ENCODE measurements at places on chromosomes 7 and 10. TPM values are rescaled to one million over a fixed set of nuclear protein-coding genes. Genes with fewer than 3 reads are reported as not detected.
A peak's percentile ranks its signal among the peaks of the same experiment; 100 is the strongest.

- DNase-seq, result no peak
Observed at GRCh38 chr7:111560773-111561653, 1.3 kb downstream of the IMMP2L start.

- no peak for DNase-seq
Observed at GRCh38 chr7:140646931-140647647, 6.5 kb upstream of the DENND2A start.

DNA sequence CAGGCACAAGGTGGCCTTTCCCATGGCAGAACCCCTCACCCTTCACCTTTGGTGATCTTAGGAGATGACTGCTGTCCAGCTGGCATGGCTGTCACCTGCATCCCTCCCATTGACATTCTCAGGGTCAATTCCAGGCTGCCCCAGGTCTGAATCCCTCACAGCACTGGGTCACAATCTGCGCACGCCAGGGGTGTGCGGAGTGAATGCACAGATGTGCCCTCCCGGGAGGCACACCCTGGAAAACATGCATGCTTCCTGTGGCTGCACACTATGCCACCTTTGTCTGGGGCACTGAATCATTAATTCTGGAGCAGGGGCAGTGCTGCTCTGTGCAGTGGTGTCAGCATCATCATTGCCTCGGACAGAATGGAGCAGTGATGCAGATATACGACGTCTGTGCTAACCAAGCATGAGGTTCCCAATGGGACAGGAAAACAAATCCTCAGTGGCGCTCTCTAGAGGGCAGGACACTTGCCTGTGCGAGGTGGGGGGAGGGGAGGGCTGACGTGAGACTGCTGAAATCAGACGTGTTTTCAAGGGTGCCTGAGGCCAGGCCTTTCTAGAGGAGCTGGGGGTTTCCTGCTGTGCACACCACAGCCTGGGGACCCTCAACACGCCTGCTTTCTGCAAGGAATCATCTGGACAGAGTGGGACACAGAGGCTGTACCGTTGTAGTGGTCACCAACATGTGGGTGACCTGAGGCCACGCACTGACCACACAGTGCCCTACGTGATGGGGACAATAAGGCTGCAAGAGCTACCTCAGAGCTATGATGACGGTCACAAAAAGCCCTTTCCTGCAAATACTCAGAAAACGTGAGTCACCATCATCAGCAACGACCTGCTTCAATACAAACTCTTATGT, 77.9 kb downstream of the HIPK2 start:
- no peak for DNase-seq

SDK1 gene
- 7.5 TPM for total RNA-seq

DNA sequence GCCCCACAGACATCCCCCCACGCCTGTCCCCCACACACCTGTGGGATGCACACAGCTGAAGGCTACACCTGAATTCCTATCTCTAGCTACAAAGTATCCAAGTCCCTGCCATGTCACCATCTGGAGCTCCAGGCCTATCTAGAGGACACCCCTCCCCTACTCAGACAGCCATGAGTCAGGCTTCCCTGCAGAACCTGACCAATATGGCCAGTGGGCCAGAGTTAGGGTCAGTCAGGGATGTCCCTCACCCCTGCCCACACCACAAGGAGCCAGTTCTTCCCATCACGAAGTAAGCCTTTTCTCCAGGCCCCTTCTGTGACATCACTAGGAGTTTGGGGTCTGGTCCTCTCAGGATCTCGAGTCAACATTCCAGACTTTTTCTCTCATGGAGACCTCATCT, 10.6 kb upstream of the SLC18A3 start:
- DNase-seq, result no peak

DNA sequence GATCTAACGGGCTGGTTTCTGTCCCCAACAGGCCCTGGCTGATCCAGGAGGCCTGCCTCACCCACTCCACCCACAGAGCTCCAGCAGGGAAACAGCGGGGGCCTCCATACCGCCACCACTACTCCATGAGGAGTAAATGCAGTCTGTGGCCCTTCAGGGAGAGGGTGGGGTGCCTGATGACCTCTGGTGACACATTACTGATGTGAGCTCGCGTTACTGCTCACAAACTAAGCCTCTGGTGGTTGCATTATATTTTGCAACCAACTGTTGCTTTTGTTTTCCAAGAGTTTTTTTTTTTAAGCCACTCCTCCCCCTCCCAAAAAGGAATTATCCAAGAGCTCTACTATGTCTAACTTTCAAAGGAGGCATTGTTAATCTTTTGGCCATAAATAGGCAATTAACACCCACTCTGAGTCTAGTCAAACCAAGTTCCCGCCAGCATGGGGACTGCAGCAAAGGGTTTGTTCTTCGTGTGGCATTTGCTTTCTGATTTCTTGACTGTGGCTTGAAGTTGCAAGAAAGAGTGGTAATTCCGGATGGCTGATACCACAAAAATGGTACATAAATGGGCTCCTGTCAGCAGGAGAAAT, 72.6 kb downstream of the FAM53B start:
- no peak for DNase-seq

GRCh38 chr7:88200789-88201188, 19.0 kb downstream of the SRI start:
- no peak for DNase-seq

DNA sequence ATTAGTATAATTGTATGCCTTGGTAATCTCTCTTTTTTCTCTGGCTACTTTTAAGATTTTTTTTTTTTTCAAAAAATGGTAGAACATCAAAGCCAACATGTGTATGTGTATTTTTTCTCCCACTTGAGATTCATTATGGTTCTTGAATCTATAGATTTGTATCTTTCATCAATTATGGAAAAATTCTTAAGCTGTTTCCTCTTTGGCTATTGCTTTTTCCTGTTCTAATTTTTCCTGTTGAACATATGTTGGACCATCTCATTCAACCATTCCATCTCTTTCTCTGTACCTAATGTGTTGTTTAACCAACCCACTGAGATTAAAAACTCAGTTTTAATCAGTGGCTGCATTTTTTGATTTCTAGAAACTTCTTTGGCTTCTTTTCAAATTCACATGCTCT, 107.2 kb downstream of the HECTD2 start:
- no peak for DNase-seq

DNA sequence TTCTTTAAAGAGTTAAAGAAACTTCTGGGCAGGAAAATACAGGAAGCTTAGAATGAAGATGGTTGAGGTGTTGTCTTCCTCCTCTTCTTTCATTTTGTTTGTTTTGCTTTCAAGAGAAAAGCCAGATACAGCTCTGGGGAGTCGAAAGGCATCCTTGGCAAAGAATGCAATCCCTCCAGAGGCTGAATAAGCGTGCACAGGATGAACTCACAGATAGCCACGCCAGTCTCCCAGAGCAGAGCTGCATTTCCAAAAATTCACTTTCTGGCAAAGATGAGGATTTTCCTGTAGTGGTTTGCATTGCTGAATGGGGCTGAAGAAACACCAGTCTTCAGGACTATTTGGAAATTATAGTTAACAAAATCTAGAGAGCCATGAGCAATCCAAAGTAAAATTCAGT, 336.4 kb downstream of the NRG3 start:
- DNase-seq, result no peak

DNA sequence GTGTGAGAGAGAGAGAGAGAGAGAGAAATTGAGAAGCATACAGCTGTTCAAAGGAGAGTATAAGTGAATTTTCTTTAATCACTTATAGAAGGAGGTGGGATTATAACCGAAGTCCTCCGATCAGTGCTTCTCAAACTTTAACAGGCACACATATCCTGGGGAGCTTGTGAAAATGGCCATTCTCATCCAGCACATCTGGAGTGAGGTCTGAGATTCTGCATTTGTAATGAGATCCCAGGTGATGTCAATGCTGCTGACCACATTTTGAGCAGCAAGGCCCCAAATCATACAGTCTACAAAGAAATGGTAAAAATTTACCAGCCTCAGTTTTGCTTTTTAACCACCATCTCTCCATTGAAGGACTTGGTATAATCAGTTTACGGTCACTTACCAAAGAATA, 219.0 kb downstream of the PTEN start:
- DNase-seq, result no peak

DNA sequence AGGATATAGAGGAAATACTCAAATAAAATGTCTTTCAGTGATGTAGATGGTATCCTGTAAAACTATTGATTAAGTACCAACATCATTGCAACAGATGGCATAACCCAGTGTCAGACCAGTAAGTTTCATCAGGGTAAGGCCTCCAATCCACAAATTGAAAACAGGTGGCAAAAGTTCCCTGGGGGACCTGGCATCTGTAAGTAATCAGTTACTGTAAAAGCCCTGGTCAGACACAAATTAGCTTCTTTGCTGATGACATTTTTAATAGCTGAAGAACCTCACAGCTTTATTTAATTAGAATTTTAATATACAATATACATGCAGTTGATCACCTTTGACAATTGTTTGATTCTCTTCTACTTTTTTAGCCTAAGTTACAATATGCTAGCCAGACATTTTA, 152.5 kb downstream of the PLXDC2 start:
- DNase-seq, result no peak

PLPP4 gene
- not detected for total RNA-seq

DNA sequence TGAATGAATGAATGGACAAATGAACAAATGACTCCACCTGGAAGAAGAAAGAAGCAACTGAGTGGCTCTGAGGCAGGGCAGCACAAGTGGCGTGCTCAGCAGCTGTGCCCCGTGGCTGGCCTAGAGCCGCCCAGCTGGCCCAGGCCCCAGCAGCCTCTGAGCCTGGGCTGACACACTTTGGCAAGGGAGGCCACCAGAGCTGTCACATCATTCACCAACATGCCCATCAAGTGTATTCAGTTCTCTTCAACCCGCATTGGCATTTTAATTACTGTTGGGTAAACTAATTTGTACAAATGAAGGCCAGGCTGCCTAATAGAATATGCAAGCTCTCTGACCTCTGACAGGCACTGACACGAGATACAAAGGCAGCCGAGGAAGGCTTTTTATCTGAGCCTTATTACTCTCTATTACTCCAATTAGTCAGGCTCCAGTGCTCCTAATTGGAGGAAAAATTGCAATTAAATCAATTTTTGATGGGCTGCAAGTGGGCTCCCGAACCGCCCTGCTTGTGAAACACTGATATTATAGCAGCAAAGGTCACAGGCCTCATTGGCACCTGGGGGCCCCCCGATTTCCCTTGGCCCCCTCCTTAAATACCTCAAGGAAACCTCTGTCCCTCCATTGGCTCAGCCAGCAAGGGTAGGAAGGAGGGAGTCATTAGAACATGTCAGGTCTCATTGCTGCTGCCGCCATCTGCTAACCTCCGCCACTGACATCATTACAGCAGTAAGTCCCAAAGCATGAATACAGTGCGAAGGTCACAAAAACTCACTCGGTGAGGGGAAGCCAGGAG, 41.9 kb downstream of the DPCD start:
- DNase-seq, result peak; percentile 59

GRCh38 chr7:157703131-157703530, 366.3 kb downstream of the DNAJB6 start:
- peak; percentile 86 for DNase-seq

DNA sequence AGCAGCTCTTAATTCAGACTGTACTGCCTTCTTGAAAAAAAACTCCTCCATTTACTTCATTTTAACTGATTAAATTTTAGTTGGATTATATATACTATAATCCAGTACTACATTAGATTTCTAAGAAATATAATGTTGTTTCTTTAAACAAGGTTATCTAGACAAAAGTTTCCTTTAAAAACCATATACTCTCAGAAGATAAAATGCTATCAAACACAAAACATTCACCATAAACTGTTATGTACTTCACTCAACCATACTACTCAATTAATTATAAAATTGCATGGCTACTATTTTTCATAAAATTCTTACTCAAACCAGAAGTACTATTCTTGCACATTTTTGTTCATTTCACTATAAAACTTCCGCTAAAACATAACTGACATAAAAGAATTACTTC, 12.7 kb downstream of the GPR22 start:
- no peak for DNase-seq

DNA sequence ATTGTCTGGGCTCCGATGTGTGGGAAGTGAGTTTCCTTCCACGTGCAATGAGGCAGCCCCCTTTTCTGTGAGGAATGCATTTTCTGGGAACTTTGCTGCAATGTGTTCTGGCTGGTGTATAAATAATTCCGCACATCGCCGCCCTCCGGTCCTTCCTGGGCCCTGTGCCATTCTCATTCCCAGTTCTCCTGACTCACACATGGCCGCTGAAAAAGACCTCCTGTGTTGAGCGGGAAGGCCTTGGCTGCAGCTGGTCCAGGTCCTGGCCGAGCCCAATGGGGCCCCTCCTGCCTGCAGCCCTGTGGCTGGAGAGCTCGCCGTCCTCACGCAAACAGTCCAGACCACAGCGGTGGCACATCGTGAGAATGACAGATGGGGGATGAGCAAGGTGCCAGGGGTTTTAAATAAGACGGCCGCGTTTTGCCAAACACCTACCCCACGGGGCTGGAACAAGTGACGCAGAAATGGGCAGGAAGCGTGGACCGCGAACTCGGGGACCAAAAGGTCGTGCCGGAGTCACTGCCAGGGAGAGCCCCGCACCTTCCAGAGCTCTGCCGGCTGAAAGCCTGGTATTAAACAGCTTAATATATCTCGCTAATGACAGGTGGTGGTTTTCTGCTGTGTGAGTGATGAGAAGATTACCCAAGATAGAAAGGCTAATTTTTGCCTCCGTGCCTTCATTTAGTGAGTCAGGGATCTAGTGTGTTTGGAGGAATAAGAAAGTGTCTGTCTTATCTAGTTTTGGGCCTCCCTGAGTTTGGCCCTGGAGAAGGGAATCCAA, 37.0 kb downstream of the FAM20C start:
- no peak for DNase-seq

- DNase-seq, result no peak
Observed at GRCh38 chr7:47738563-47739166, 156.8 kb upstream of the TNS3 start.

DNA sequence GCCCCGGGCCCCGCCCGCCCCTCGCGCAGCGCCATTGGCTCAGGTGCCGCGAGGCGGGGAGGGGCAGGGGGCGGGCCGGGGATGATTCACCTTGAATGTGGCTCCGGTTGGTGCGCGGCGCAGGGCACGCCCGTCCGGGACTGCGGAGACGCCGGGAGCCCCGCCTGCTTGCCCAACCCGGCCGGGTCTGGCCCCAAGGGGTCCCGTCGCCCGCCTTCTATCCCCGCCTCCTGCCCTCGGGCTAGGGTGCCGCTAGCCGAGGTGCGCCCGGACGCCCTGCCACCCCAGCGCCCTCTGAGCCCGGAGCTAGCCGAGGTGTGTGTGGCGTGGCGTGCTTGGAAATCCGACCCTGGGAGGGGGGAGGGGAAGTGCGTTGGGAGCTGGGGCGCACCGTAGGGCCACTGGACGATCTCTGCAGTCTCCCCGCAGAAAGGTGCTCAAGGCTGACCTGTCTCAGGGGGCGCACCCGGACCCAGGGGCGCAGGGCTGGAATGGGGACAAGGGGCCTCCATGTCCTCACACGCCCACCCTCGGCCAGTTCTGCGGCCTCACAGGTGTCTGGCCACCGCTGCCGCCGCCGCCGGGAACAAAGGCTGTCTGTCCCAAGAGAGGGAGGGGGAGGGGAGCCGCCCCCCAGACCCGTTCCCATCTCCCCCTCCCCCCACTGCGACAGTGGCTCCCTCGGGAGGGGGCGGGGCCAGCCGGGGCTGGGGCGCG, 168.9 kb downstream of the NRF1 start:
- DNase-seq, result no peak

GRCh38 chr10:69007260-69007659, 18.7 kb downstream of the KIFBP start:
- no peak for DNase-seq

Measured in mesenteric fat pad (tissue), 1 donor.